ENCODE measurements at places on chromosomes 6 and 20. TPM values are rescaled to one million over a fixed set of nuclear protein-coding genes. Genes with fewer than 3 reads are reported as not detected.

The TTLL9 gene
- not detected for total RNA-seq

The TEAD3 gene
- 0.24 TPM for total RNA-seq

The EYS gene
- not detected for total RNA-seq

The LBP gene
- total RNA-seq: not detected

The MAP1LC3A gene
- total RNA-seq: 5.7 TPM

The SUPT3H gene
- total RNA-seq: 12.5 TPM

DNA sequence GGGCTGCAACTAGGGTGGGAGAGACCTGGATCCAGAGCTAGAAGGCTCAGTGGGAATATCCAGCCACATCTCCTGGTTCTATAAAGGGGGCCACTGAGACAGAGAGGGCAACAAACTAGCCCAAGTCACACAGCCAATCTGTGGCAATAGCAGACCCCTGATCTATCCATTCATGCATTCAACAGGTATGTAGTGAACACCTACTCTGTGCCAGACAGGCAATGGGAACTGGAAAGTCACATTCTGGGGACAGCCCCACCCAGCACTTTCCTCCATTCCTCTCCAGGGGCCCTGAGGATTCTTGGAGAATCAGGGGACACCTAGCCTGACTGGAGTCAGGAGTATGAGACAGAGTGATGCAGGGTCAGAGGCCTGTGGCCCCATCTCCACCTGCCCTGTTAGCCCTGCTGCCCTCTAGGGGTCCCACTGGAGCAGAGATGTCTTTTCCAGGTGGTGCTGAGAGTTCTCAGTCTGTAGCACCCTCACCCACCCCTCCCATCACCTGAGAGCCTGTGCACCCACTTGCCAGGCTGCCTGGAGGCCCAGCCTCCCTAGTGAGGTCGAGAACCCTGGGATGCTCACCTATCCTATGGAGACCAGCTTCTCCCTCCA is 13.6 kb downstream of the BPIFA2 start:
- no peaks in the 10 kb centered on the region for H3K27me3 ChIP-seq
- DNase-seq: no peak
- H3K4me1 ChIP-seq: no peaks in the 10 kb centered on the region
- no peak overlapping the region for H3K4me3 ChIP-seq
- no peaks in the 10 kb centered on the region for H3K36me3 ChIP-seq

DNA sequence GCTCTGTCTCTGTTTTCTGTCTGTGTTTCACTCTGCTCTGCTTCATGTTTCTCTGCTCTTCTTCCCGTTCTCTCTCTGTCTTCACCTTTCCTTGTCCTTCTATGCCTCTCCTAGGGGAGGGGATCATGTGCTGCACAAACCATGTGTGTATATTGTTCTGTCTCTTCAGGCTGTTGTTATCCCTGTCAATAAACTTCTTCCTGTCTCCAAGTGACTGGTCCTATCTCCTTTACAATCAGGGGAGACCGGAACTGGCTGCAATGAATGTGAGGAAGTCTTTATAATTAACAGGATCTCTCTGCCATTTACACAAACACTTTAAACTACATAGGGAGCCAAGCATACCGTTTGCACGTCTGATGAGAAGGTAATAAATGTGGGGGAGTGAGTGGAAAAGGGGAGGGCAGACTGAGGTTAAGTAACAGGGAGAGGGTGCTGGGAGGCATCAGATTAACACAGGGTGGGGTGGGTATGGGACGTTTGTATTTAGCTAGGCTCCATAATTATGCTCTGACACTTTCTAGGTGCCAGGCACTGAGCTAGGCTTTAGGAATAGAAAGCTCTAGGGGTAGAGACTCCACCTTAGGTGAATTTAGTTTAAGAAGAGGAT is 626.1 kb downstream of the DHX35 start:
- H3K4me3 ChIP-seq: no peak overlapping the region
- H3K27ac ChIP-seq: no peak overlapping the region
- H3K4me1 ChIP-seq: no peaks in the 10 kb centered on the region

DNA sequence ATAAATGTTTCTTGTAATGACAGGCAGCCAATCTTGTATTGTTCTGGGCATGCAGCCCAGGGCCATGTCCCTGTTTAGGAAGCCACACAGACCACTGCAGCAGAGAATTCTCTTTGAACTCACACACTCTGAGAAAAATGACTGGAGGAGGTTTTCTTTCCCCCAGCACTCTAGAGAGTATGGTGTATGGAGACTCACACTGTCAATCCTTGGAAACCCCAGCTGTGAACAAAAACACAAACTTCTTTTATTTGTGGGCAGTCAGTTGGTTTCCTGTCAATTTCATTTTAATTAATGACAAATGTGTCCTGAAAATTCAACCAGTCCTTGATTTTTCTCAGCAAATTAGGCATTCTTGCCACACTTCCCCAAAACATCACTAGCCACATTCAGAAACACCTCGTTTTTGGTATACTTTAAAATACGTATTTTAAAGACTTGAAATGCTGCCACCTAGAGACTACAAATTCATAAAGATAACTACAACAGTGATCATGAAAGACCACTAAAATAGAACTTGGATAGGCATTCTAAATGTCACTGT is 52.9 kb upstream of the UFL1 start:
- no peak overlapping the region for H3K4me3 ChIP-seq
- H3K27me3 ChIP-seq: no peaks in the 10 kb centered on the region
- H3K4me1 ChIP-seq: no peaks in the 10 kb centered on the region
- no peak for DNase-seq
- H3K27ac ChIP-seq: no peak overlapping the region
- H3K36me3 ChIP-seq: no peaks in the 10 kb centered on the region

DNA sequence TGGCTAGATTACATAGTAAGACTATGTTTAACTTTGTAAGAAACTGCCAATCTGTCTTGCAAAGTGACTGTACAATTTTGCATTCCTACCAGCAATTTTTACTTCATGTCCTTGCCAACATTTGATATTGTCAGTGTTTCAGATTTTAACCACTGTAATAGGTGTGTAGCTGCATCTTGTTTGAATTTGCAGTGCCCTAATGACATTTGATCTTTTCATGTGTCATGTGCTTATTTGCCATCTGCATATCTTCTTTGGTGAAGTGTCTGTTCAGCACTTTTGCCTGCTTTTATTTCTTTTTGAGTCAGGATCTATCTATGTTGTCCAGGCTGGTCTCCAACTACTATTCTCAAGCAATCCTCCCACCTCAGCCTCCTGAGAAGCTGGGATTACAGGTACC is 2.4 kb upstream of the PRPH2 start:
- no peaks in the 10 kb centered on the region for H3K27me3 ChIP-seq
- no peak overlapping the region for H3K27ac ChIP-seq
- DNase-seq: no peak
- no peak overlapping the region for H3K4me3 ChIP-seq

DNA sequence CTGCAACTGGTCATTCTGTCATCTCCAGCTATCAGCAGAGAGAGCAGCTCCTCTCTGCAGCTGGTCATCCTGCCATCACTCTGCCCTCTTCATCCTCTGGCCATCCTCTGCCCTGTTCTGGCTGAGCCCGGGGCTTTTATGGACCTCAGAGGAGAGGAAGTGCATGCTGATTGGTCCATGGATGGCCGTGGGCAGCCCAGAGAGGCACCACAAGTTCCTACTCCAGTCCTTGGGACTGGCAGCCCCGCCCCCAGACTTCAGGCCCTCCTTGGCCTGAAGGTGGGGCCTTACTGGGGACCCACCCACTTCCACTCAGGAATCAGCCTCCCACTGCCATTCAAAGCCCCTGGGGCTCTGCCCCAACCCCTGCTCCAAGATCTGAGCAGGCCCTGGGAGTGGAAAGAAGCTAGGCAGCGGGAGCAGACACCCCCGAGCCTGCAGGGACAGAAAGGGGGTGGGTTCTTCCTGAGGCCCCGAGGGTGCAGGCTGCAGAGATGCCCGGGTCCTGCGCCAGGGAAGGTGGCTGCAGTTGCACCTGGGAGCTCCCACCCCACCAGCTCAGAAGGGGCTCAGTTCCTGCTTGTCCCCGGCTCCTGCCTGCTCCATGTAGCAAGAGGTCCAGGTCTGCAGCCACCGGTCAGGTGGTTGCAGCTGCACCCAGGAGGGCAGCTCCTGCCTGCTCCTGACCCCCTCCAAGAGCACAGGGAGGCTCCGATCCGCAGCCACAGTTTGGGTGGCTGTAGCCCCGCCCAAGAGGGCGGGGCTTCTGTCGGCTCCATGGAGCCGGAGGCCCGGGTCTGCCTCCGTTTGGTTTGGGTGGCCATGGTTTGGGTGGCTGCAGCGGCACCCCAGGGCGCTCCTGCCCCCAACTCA is 34.1 kb upstream of the HMGA1 start:
- no peaks in the 10 kb centered on the region for H3K36me3 ChIP-seq
- no peaks in the 10 kb centered on the region for H3K4me1 ChIP-seq
- no peak overlapping the region for H3K4me3 ChIP-seq
- no peak for DNase-seq

DNA sequence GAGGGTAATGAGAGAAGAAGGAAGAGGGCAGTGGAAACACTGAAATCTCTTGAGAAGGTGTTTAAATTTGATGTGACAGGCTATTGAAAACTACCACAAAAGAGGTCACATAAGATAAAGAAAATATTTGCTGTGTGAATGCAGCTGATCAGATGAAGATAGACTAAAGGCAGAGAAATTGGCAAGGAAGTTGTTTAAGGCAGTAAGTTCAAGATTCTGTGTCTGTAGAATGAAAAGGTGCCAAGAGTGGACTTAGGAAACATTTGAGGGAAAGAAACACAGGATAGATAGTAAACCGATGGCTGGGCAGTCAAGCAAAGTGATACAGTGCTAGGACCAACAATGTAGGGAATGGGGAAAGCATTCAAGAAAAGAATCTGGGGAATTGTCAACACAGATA is 332.3 kb upstream of the MARCKS start:
- H3K4me3 ChIP-seq: no peak overlapping the region
- no peaks in the 10 kb centered on the region for H3K36me3 ChIP-seq
- no peaks in the 10 kb centered on the region for H3K27me3 ChIP-seq

DNA sequence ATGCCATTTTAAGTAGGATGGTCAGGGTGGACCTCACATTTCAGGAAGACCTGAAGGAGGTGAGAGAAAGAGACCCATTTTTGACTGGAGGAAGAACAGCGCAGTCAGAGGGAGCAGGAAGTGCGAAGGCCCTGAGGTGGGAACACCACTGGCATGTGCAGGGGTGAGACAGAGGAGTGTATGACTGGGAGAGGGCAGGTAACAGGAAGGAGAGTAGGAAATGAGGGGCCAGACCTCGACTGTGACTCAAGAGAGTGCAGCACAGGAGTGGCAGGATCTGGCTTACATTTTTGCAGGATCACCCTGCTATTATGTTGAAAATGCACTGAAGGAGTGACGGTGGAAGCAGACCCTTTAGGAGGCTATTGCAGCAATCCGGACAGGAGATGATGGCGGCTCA is 117.7 kb upstream of the CDYL start:
- no peaks in the 10 kb centered on the region for H3K27me3 ChIP-seq
- no peaks in the 10 kb centered on the region for H3K36me3 ChIP-seq
- no peak for DNase-seq
- H3K27ac ChIP-seq: no peak overlapping the region
- no peak overlapping the region for H3K4me3 ChIP-seq

DNA sequence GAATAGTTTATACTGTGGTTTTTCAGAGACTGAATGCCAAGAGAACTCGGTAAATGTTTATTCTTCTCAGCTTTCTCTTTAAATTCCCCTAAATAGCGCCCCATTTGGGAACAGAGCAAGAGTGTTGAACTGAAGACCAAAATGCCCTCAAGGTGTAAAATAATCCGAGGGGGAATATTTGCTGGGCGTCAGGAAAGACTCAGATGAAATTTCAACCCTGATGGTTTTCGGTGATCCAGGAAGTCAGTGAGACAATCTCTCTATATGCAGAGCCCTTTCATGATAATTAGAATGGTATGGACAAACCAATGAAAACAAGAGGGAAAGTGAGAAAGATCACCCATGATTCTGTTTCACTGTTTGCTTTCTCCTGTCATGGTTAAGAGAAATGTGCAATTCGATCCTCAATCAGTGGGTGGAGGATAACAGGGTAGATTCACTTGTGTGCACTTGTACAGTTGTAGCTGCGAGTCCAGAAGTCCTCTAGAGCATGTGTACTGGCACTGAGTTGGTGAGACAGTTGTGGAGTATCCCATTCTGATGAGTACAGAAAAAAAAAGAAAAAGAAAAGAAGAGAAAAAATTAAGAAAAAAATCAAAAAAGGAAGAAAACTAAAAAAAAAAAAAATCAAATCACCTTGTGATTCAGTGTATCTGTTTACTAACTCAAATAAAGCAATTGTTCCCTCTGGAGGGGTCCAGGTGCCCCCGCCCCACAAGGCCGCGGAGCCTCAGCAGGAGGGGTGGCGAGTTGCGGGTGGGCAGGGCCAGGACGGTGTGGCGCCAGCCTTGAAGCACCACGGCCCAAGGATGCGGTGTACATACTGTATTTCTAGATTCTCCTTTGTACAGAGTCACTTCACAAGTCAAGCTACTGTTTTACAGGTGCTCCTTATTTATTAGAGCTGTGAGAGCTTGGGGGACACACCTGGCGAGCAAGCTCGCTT is 164.9 kb downstream of the SCML4 start:
- H3K36me3 ChIP-seq: no peaks in the 10 kb centered on the region
- no peak for DNase-seq
- H3K4me1 ChIP-seq: peaks cover 26% of the 10 kb centered on the region
- no peaks in the 10 kb centered on the region for H3K27me3 ChIP-seq
- H3K4me3 ChIP-seq: no peak overlapping the region

DNA sequence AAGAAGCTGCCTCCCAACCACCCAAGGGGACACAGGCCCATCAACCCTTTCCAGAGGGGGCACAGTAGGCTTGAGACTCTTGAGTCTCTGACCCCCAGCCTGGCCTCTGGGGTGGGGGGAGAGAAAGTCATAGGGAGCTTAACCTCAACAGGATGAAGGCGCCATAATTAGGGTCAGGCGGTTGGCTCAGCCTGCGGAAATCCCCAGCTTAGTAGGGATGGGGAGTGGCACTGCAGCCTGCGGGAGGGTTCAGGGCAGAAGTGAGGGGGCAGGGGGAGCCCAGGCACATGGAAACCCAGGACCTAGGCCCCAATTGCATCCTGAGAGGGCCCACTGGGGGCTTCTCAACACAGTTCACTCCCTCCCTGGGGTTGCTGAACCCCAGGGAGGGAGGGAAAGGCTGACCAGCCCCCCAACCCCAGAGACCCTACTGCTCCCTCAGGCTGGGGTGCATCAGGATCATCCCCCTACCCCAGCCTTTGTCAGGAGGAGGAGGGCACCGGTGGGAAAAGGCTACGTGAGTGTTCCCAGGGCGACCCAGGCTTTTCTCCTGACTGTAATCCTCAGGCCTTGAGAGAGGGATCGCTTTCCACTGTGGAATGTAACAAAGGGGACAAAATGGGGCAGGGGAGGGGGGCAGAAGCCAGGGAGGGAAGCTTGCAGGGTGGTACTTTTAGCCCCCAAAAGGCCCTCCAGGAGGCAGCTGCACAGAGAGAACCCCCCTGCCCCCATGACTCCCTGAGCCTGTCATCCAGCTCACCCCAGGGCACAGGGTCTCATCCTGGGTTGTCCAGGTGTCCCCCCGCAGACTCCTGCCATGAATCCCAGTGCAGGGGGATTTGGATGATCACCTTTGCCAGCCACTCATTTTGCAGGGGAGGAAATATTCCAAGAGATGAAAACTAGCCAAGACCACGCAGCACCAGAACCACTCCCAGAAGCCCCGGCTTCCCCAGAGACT is 46.4 kb downstream of the MRPL14 start:
- no peaks in the 10 kb centered on the region for H3K36me3 ChIP-seq
- no peak overlapping the region for H3K4me3 ChIP-seq
- no peaks in the 10 kb centered on the region for H3K27me3 ChIP-seq
- no peak overlapping the region for H3K27ac ChIP-seq
- DNase-seq: no peak

Measured in naive thymus-derived CD4-positive, alpha-beta T cell (primary cell).